ENCODE measurements at places on chromosomes 7 and 10. TPM values are rescaled to one million over a fixed set of nuclear protein-coding genes. Genes with fewer than 3 reads are reported as not detected.

RET gene
- 2.2 TPM for total RNA-seq

TASOR2 gene
- total RNA-seq, result 80.3 TPM

CALCR gene
- total RNA-seq, result not detected

MMRN2 gene
- 6.5 TPM for total RNA-seq

INSYN2A gene
- 0.09 TPM for total RNA-seq

CLRN3 gene
- not detected for total RNA-seq

- DNase-seq, result no peak
These were observed 51.1 kb downstream of the CYP26A1 start for GRCh38 chr10:93124580-93125318.

DNA sequence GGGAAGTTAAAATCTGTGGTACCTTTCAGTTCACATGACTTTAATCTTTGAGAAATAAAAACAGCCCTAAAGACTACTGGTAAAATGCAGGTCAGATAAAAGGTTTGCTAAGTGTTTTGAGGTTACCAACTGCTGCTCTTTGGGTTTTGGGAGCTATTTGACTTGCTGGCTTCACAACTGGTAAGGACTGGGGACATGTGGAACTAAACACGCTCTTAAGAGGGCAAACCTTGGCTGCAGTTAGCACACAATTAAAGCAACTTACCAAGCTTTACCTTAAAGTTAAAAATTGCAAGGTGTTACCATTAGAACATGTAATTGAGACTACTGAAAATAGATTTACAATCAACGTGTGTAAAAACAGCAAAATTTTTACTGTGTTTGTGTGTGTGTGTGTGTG, 220.2 kb downstream of the PHF14 start:
- DNase-seq, result no peak

DNA sequence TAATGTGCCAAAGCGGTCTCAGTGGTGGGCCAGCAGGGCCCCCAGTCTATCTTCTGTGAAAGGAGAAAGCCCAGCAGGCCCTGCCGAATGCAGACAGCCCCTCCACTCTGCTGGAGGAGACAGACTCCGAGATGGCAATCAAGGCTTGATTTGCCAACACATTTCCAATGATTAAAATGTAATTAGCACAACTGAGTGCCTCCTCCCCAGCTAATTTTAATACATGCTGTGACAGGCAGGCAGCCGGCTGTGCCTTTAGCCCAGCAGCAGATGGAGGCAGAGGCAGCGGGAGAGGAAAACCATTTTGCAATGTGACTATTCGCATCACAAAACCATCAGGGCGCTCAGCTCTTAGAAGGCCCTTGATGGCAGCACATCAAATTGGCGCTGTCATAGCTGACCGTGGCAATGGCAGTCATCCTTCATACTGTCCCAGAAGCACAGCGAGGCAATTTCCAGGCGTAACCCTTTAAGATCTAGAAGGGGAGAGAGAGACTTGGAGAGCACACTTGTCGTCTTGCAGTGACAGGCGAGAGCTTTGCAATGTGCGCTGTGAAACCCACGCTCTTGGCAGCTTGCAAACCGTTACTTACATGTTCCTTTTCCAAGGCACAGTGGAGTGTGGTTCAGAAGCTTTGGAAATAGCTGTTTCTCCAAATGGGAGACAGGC, 714.8 kb upstream of the GALNT17 start:
- no peak for DNase-seq

DNA sequence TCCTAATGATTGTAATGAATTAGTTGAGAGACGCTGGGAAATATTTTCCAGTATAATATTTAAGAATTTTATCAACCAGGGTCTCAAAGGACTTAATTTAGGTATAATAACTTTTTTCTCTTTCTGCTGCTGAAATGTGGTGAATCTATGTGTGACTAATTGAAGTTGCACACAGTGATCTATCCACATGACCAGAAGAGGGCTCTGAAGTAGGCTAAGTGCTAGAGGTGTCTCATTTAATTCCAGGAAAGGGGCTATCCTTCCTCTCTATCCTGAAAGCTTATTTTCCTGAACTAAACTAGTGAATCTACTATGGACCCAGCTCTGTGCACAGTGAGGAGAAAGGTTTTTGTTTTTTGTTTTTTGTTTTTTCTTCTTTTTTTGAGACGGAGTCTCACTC, 294.4 kb upstream of the MYO3A start:
- DNase-seq, result no peak

DNA sequence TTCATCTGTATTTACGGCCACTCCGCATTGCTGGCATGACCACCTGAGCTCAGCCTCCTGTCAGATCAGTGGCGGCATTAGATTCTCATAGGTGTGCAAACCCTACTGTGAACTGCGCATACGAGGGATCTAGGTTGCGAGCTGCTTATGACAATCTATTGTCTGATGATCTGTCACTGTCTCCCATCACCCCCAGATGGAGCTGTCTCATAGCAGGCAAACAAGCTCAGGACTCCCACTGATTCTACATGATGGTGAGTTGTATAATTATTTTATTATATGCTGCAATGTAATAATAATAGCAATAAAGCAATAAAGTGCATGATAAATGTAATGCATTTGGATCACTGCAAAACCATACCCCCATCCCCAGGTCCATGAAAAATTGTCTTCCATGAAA, 1172.9 kb upstream of the AUTS2 start:
- DNase-seq, result no peak

- no peak for DNase-seq
These were observed 116.6 kb upstream of the GALNT17 start for GRCh38 chr7:71015252-71015900.

GRCh38 chr7:4110438-4110837, 571.7 kb upstream of the FOXK1 start:
- DNase-seq, result no peak

DNA sequence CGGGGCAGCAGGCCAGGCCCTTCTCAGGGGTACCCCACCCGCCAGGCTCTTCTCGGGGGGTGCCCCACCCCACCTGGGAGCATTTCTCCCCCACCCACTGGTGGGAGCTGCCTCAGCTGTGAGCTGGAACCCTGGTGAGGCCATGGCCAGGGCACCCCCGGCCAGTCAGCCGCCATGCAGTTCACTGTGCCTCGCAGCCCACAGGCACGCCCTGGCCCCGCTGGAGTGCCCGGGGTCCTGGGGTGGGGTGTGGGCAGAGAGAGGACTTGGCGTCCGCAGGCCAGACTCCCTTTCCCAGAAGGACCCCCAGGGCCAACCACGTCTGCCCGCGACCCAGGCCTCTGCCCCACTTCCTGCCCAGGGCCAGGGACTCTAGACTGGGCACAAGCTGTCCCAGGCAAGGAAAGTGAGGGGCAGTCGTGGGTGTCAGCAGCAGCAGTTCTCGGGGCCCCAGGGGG, 13.1 kb downstream of the DPYSL4 start:
- DNase-seq, result no peak

DNA sequence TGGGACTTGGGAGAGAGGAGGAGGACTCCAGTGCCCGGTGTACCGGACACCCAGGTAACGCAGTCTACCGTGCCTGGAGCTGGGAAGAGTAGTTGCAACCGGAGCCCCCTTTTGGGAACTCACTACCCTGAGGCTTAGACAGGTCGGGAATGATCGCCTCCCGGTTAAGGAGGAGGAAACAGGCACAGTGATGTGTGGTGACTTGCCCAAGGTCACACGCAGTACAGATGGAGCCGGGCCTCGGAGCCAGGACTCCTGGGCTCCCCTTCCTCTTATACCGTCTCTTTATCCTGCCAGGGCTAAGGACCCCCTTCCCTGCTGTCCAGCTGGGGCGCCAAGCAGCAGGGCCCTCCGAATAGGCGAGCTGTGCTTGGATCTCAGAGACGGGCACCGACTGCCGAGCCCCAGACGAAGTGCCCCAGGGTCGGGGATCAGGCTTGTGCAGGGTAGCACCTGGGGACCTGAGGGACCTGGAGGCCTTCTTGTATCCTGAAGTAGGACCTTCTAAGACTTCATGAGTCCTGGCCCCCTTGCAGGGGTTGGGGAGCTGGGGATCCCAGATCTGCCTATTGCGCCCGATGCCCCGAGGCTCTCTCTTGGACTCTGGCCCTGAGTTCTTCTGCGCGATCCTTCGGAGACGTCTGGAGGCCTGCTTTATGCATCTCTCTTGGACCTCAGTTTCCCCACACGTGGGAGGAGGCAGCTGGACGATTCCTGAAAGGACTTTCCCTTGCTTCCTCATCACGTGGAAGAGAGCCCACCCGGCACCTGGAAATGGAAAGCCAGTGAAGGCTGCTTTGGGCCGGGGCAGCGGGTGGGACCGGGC, 767 bp upstream of the CYP26A1 start:
- no peak for DNase-seq

DNA sequence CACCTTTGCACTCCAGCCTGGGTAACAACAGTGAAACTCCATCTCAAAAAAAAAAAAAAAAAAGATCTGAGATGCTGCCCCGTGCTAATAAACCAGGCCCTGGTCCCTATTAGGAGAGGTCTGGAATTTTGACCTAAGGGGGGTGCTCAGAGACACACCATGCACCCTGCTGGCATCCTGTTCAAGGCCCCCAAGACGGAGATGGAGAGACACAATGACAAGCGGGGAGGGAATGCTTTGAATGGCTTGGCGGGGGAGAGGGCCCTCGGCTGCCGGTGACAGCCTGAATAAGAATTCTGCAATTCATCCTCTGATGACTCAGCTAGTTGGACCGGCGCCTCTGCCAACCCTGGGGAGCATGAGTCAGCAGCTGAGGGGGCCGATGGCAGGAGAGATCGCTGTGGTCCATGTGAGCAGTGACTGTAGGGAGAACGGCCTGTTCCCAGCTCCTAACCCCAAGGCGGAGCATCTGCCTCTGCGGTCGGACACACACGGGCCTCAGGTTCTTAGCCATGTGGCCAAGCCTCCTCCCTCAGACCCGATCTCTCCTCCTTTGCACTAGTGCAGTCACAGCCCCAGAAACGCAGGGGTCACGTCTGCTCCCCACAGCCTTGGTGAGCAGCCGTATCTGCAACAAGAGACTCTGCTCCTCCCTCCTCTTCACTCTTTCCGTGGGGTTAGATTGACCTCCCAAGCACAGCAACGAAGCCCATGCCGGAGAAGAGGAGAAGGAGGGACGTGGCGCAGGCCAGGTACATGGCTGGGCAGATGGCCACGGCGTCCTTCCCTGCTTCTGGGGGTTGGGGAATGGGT, 14.9 kb downstream of the TRIM56 start:
- peak; percentile 71 for DNase-seq

DNA sequence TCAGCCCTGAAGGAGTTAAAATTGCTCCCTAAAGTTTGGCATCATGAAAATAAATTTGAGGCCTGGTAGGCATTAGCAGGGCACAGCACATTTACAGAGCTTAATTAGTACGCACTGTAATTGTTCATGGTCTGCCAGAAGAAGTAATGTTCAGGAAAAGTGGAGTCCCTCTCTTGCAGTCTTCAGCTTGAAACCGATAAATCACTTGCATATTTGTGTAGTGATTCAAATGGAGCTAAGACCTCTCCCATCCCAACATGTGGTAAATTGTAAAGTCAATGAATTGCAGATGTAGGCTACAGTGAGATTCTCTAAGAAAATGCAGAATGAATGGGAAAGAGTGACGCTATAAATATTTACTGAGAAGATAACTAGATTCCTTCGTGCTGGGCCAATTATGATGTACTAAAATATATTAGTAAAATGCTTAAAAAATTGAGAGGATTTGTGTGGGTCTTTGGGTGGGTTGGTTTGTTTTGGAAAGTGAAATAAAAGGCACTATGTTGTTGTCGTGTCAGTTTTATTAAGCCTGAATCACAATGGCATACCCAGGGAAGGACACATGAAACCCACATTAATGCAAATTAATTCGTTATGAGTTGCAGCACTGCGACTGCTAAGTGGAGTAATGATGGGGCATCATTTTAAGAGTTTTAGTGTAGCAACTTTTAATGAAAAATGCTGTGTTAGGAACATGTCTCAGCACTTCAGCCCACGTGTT, 8.4 kb downstream of the TCF7L2 start:
- DNase-seq, result no peak

DNA sequence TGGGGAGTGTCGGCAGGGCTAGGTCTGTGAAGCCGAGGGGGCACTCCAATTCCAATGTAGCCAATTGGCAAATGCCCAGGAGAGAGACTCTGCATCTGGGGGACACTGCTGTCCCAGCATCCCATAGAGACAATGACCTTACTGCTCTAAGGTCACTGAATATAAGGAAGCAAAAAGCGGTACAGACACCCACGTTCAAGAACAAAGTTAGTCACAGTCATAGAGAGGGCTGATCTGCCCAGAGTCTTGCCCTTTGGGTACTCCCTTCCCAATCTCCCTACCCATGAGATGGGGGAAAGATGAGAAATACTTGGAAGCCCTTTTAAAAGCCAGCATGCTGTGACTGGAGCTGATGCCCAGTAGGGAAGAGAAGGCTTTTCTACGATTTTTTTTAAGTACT, 76.3 kb upstream of the GSDME start:
- no peak for DNase-seq

- DNase-seq, result no peak
These were observed 26.9 kb downstream of the AHR start for GRCh38 chr7:17325364-17325763.

- no peak for DNase-seq
These were observed 193.8 kb downstream of the PLPP4 start for GRCh38 chr10:120650705-120651399.

- DNase-seq, result peak; percentile 20
These were observed 1.4 kb downstream of the OTUD1 start for GRCh38 chr10:23439961-23440889.

DNA sequence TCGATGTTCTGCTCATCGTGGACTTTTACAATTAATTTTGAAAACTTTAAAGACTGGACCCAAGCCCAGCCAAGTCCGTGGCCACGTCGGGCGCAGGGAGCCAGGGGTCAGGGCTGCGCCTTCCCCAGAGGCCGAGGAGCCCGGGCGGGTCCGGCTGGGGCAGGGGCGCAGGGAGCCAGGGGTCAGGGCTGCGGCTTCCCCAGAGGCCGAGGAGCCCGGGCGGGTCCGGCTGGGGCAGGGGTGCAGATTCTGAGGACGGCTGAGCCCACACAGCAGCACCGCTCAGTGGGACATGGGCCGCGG, 75.2 kb downstream of the MICALL2 start:
- DNase-seq, result no peak

GRCh38 chr7:33918438-33919143, 13.3 kb downstream of the BMPER start:
- DNase-seq, result no peak

- DNase-seq, result no peak
These were observed 85.8 kb downstream of the CALN1 start for GRCh38 chr7:72326365-72326764.

DNA sequence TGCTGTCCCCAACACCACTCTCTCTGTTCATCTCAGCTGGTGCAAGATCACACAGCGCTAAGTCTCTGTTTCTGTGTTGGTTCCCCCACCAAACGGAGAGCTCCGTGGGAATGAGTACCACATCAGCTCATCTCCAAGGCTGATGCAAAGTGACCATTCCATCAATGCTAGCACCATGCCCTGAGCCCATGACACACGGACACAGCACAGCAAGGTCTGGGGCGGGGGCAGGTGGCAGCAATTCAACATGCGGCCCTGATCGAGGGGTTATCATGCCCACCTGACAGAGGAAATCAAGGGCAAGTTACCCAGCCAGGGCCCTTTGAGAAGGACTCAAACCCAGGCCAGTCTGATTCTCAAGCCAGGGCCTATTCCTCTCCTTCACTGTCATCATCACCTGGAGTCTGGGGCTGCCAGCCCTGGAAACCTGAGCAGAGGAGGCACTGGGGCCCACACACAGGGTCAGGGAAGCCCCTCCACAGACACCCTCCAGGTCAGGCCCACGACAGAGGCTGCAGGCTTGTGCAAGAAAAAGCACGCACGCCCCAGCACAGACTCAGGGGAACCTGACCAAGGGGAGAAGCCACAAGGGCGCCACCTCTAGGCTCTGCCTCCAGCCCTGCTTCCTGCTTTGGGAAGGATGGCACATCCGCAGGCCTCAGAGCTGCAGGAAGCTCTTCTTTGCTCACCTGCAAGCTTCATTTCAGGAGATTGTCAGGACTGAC, 74.8 kb downstream of the GRID1 start:
- DNase-seq, result no peak
